Activated gamma-delta T cell treated with Interleukin-2 at 50 U/mL for 16 hours (primary cell): ENCODE measurements at places on chromosomes 6 and 20.

- no peak for DNase-seq
Observed at GRCh38 chr6:8914700-8915099, 479.4 kb upstream of the SLC35B3 start.

DNA sequence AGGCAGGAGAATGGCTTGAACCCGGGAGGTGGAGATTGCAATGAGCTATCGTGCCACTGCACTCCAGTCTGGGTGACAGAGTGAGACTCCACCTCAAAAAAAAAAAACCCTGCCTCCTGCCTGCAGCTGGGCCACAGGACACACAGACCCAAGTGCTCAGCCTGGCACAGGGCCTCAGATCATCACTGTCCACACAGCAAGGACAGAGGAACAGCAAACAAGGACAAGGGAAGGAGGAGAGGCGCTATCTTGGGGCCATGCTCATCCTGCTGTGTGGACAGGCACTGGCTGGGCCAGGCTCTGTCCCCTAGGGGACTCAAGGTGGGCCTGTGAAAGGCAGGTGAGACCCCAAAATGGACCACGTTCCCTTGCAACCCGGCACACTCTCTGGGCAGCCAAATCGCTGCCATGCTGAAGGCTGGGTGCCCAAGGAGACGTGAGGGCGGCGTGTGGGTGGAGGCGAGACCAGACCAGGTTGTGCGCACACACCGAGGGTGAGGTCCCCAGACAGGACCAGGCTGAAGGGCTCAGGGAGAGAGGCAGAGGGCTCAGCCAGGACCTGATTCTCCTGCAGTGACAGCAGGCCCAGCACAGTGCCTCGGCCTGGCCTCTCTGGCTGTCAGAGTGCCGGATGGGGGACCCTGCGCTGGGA, 9.1 kb downstream of the UCKL1 start:
- no peak for DNase-seq

GRCh38 chr6:137926207-137926731, 59.2 kb downstream of the TNFAIP3 start:
- DNase-seq: no peak

DNA sequence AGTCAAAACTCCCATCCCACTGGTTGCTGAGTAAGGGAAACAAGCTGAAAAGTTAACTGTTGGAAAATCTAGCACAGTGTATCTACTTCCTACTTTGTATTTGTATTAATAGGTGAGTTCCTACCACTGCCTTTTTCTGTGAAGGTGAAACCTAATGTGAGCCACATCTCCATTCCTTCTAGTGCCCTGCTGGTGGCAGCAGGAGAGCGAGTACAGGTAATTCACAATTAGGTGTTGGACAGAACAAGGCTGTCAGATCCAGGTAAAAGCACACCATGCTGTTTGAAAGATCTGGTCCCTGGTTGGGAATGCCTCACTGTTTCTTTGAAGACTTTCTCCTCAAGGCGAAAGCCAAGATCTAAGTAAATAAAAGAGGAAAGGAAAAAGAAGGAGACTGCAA, 528.4 kb downstream of the PKHD1 start:
- DNase-seq: no peak

GRCh38 chr6:10668126-10668917, 26.1 kb downstream of the C6orf52 start:
- no peak for DNase-seq

GRCh38 chr20:58377766-58378401, 11.1 kb upstream of the VAPB start:
- DNase-seq: no peak

DNA sequence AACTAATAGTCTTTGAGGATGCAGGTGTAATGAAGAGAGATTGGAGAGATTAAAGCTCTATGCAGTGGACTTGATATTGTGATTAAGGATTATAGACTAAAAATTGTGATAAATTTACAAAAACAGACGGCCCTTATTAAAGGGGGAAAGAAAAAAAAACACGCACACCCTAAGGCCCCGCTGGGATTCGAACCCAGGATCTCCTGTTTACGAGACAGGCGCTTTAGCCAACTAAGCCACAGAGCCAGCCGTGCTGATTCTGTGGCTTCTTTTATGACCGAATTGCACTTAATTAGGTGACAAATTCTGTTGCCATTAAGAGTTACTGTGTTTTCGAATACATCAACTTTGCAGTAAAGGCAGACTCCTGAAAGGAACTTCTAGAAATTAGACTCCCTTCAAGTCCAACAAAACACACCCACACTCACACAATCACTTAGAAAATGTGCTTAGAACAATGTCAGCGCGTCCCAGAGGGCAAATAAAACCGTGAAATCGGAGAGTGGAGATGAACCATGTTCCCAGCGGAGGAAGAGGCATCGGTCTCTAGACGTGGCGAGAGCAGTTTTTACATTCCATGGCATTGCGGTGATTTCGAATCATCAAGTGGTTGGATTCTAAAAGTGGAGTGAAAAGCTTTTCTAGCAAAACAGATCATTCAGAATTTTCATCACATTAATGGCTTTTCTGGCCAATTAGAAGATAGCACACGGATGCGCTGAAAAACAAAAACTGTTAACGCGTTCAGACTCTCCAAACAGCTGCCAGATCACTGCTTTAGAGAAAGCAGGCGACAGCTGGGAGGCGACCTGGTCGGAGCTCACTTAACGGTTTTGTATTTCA, 122.6 kb downstream of the GPX5 start:
- no peak for DNase-seq

- peak; percentile 56 for DNase-seq
Observed at GRCh38 chr6:31736021-31736767, at the start of gene CLIC1. Gene CLIC1 (minus strand): TSS chr6:31736530. CDS start chr6:31736300, 230 bp downstream.

DNA sequence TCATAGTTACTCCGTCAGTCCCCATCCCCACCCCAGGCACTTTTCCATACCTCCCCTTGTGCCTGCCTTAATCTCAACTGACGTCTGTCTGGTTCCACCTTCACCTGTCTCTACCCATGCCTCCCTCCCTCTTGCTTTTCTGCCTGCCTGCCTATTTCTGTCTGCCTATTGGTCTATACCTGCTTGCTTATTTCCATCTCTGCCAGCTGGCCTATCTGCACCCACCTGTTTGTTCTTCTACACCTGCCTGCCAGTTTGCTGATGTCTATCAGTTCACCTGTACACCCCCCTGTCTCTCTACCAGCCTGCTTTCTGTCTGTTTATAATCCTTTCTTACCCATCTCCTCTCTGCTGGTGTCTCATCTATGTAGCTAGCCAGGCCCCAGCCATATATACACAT, 87.5 kb downstream of the RALGAPA2 start:
- DNase-seq: no peak

DNA sequence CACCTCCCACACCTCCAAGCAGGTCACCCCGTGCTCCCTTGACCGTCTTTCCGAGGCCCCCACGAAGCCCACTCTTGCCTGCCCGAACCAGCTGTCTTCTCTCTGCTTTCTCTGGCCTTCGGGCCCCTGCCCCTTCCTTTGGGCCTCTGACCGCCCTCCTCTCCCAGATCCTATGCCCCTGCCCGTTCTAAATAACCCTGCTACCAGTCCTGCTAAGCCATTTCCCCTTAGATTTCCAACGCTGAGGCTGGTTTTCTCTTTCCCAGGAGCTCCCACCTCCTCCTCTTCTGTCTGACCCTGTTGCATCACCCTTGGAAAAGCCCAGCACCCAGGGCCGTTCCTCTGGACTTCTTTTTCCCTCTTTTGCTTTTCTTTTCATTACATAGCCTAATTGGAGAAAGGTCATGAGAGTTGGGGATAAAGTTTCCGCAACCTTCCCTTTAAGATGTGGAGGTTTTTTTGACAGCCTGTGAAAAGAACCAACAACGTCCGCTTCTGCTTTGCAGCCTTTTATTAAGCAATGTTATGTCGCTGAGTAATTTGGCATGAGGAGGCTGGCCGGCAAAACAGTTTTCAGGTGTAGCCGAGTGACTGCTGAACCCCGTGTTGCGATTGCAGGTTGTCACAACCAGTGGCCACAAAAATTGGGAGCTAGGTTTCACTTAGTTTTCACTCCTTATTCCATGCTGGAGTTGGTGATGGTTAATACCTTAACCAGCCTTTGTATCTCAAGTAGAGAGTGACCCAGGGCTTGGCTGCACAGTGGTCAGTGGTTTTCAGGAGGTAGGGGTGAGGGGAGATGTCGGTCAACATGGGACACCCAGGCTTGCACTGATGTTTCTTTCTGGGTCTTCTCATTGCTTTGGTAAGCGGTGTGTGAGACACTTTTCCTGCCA, 970 bp downstream of the BLTP3A start:
- DNase-seq: peak; percentile 3

DNA sequence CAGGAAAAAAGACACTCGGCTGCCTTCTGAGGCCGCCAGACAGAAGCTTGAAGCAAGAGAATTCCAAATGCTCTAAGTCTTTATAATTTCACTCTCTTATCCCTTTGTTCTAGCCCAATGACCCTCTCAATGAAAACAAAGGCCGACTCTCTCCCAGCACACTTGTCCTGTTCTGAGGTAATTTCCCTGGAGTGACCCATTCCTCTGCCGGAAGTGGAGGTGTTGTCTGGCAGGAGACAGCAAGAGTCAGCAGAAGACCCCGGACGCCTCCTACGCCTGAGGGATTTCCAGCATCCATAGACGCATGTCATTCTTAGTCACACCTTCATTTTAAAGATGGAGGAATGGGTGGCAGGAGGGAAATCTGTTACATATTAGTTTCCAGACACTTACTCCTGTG, 110.3 kb downstream of the SOD2 start:
- no peak for DNase-seq

DNA sequence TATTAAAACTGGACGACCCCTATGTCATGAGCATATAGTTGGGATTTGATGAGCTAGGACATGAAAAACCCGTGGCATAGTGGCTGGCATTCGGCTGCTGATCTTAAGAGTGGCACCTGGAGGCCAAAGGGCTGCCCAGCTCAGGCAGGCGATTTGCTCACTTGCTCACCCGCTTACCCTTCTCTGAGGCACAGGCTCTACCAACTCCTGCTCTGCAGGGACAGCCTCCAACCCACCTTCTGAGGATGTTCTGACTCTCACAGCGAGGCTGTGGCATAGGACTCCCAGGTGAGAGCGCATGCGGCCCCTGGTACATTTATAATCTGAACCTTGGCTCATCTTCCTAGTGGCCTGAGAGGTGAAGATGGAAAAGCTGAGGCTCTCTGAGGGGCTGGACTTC, 995 bp downstream of the RSPO4 start:
- no peak for DNase-seq

DNA sequence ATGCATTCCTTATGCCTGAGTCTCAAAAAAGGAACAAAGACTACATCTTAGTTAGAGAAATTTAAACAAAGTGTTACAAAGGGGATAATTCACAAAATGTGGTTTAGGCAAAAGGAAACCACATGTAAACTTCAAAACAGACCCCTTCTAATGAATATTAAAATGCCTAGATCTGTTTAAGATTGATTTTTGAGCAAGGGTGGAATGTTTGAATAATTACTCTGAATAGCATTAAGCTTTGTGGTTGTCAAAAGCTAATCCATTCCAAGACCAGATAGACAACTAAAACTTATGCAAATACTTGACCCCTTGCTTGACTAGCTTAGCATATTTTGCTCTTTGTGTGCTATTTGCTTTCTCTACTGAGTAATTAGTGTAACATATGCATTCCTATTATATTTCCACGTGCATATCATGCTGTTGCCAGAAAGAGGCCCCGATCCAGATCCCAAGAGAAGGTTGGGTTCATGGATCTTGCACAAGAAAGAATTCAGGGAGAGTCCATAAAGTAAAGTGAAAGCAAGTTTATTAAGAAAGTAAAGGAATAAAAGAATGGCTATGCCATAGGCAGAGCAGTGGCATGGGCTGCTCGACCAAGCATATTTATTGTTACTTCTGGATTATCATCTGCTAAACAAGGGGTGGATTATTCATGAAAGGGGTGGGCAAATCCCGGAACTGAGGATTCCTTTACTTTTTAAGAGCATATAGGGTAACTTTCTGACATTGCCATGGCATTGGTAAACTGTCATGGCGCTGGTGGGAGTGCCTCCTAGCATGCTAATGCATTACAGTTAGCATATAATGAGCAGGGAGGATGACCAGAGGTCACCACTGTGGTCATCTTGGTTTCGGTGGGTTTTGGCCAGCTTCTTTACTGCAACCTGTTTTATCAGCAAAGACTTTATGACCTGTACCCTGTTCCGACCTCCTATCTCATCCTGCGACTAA, 1193.4 kb upstream of the EYS start:
- no peak for DNase-seq

DNA sequence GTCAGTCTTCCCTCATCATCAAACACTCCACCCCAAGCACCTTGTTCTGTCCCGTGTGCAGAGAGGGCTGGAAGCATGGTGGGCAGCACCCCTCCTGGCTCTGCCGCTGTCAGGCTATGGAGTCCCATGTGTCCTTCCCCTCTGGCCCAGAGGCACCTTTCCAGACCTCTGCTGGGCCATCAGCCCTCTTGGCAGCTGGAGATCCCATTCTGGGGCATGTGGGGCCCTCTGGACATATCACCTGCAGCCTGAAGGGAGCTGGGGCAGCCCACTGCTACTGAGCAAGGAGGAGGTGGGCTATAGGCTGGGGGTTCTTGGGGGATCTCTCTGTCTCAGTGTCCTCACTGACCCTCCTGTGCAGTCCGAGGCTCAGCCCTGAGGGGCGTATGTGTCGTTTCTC, 42.2 kb downstream of the SUN5 start:
- DNase-seq: no peak

GRCh38 chr6:121460170-121460569, 24.7 kb downstream of the GJA1 start:
- no peak for DNase-seq

- DNase-seq: no peak
Observed at GRCh38 chr6:18179770-18180356, 24.6 kb downstream of the KDM1B start.

DNA sequence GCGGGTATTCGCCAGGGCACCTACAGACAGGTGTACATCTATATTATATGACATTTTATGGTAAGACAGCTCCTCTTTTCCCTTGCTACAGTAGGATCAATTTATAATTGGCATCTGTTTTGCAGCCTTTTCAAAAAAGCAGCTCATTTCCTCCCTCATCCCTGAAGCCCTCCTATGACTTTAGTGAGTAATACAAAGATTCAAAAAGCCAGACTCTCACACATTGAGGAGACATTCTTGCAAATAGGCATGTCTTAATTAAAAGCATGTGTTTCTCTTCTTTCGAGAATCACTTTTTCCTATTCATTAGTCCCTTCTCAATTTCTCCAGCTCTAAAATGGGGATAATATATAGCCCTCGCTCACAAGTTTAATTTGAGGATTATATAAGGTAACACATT, 283.4 kb downstream of the TBC1D7 start:
- no peak for DNase-seq

- no peak for DNase-seq
Observed at GRCh38 chr20:37948956-37949355, 46.0 kb downstream of the VSTM2L start.

GRCh38 chr6:41201764-41202173, 820 bp upstream of the TREML2 start:
- DNase-seq: no peak
